CD4-positive, alpha-beta T cell treated with Interleukin-12 subunit alpha and Interleukin-12 subunit beta, for 1 hour (primary cell): ENCODE measurements at places on chromosomes 2 and 18.

DNA sequence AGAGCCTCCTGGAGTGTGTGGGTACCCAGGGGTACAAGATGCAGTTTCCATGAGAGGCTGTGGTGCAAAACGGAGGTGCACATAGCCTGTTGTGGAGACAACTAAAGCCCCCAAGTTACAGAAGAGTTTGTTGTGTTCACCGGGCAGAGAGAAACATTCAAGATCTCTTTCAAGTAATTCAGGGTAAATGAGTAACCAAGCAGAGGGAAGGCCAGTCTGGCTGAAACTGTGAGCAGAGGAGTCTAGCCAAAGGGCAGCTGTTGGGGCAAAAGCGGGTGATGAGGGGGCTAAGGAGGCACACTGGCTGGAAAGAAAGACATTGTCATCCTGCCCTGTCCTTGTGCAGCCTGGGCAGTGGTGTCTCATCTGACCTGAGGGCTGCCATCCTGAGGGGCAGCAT is 52.0 kb downstream of the CXCR4 start:
- DNase-seq, result no peak

- DNase-seq, result no peak
Measured at GRCh38 chr18:57029761-57030160, 117.1 kb upstream of the BOD1L2 start.

- DNase-seq, result no peak
Measured at GRCh38 chr2:241871538-241872312, 2.2 kb downstream of the RTP5 start.

- DNase-seq, result peak; percentile 9
Measured at GRCh38 chr2:235605312-235606003, 111.6 kb downstream of the AGAP1 start.

GRCh38 chr2:30963184-30963583 is 155.9 kb upstream of the CAPN13 start:
- DNase-seq, result no peak

GRCh38 chr2:165499131-165499530 is 29.6 kb downstream of the CSRNP3 start:
- no peak for DNase-seq

DNA sequence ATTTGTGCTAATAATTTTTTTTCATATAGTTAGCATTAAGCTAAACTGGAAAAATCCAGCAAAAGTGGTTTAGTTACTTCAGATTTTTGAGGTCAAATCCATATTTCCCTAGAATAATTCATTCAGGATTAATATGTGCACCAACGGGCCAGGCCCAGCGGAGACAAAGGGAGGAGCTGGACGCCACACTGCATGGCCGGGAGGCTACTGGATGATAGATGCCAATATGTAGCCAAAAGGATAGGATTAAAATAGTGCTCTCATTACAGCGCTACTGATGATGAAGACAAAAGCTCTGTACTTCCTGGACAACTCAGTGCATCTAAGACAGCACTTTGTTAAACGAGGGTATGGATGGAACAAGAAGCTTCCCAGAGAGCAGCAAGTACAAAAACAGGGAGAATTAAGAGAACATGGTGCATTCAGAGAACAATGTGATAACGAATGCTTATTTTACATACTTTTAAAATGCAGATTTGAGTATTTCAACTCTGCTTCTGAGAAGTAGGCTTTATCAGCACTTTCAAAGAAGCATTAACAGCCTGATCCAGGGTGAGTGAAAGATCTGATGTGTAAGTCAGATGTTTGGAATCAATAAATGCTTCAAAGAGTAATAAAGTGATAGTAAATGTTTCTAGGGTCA is 39.8 kb downstream of the PPP4R1 start:
- no peak for DNase-seq

DNA sequence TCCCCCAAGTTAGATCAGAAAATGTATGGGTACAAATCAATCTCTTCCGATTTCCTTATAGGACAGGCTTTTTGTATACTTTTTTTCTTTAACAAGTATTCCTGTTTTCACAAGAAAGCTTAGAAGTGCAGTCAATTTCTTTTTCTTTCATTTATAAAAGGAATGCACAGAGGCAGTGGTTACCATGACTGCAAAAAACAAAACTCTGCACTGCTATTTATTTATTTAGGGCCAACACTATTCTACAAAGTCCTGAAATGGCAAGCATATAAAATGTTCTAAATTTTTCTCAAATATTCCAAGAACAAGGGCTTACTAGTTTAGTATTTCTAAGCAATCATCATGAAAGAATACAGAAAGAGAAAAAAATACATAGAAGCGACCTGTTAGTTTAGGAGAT is 22.2 kb downstream of the ATAD2B start:
- DNase-seq, result no peak

- DNase-seq, result peak; percentile 17
Measured at GRCh38 chr2:38528008-38528442, 74.7 kb downstream of the HNRNPLL start.

GRCh38 chr2:58514252-58514651 is 273.1 kb upstream of the FANCL start:
- DNase-seq, result no peak

GRCh38 chr2:218021536-218022071 is 18.8 kb upstream of the TNS1 start:
- DNase-seq, result no peak

DNA sequence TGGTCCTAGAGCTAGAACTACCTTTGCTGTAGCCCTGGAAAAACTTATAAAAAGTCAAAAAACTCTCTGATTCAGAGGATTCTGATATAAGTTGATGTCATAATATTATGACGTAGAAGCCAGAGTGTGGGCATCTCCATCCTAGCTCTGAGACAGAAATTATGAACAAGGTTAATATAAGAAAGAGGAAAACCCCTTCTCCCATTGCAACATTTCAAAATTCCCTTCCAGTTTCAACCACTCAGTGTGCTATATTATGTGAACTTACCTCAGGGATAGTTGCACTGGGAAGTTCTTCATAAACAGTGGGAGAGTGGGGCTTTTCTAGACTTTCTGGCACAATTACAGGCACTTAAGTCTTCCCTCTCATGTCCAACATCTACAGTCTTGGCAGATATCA is 171.6 kb downstream of the PIK3C3 start:
- no peak for DNase-seq

DNA sequence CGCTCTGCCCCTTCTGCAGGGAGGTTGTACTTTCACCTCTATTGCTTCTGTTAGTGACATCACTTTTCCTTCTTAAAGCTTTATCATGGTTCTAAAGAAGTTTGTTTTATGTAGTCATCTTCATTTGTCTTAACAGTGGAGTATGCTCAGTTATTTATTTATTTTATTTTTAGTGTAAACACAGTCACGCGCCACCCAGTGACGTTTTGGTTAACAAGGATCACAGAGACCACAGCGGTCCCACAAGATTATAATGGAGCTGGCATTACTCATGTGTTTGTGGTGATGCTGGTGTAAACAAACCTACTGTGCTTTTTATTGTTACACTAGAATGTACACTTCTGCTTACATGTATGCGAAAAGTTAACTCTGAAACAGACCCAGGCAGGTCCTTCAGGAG is 89.9 kb downstream of the SOX11 start:
- DNase-seq, result no peak

GRCh38 chr18:3048121-3048520 is 35.2 kb upstream of the LPIN2 start:
- no peak for DNase-seq
